ENCODE measurements at places on chromosomes 13 and 19. TPM values are rescaled to one million over a fixed set of nuclear protein-coding genes. Genes with fewer than 3 reads are reported as not detected.

GRCh38 chr19:18311502-18312091, 11.3 kb downstream of the LSM4 start:
- H3K4me3 ChIP-seq = no peak overlapping the region
- H3K27me3 ChIP-seq = no peaks in the 10 kb centered on the region
- no peak overlapping the region for H3K27ac ChIP-seq
- no peaks in the 10 kb centered on the region for H3K4me1 ChIP-seq

DNA sequence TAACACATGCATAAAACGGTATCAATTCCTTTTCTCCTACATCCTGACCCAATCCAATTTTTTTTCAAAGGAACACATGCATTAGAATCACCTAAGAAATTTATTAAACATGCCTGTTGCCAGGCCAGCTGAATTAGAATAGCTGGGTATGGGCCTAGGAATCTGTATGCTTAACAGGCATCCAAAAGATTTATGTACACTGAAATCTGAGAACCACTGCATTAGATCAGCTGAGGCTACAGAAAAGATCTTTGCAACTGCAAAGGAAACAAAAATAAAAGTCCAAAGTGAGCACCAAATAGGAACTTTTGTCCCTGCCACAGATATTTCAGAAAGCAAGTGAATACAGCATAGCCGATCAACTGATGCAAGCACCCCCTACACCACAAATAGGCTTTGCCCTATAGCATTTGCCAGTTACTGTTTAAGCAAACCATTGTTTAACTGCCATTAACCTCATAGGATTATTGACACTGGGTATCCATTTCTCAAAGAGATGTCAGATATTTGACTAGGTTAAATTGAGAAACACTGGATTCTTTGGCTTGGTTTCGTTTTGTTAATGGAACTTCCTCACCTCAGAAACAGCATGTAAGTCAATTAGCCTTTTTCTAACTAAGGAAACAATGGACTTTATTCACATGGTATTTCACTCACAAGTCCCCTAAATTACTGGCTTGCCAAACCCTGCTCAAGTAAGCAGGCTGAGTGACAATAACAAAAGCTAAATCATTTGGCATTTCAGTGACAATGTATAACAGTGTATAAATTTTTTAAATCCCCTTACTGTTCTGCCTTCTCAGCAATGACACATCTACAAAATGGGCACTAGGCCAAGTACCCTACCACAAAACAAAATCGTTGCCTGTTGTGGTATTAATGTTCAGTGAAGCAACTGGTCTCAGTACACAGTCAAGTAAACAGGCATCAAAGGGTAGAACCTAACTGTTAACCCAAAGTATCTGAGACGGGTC, 67.8 kb downstream of the SUCLA2 start:
- DNase-seq = no peak
- H3K4me1 ChIP-seq = peaks cover 22% of the 10 kb centered on the region
- no peak overlapping the region for H3K27ac ChIP-seq
- H3K36me3 ChIP-seq = peaks cover 20% of the 10 kb centered on the region

DNA sequence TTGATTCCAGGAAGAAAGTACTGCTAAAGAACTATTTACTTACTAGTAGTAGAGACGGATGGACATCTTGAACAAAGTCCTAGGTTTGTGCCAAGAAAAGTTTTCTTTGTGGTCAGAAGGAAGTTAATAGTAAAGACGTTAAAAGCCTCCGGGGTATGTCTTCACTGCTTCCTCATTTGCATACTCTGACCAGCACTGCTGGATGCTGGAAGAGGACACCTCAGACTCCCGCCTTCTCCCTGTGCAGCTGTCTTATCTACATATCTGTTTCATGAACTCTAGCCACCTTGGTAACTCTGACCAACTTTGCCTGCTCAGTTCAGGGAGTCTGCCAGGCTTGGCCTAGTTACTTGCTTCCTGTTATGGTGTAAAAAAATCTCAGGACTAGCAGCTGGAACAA, 1109.1 kb upstream of the MIR17HG start:
- H3K4me3 ChIP-seq = no peak overlapping the region
- H3K27ac ChIP-seq = no peak overlapping the region
- peak; percentile 51 for DNase-seq

DNA sequence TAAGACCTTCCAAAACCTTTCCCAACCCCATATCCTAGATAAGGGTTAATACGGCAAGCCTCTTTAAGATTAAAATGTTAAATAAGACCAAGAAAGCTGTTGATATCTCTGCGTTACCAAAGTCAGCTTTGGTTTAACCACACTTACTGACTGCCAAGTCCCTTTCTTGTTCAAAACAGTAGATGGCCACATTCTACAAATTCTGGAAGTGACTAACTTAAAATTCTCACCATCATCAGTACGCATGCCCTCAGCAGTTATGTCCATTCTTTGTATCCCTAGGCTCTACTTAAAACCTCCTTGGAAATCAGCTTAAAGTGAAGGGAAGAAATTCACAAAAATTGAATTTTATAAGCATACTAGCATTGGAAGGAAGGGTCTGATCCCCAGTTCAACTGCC, 23.6 kb downstream of the SOHLH2 start:
- H3K27me3 ChIP-seq = no peaks in the 10 kb centered on the region
- DNase-seq = no peak
- H3K27ac ChIP-seq = no peak overlapping the region
- H3K36me3 ChIP-seq = no peaks in the 10 kb centered on the region
- H3K4me3 ChIP-seq = no peak overlapping the region
- H3K4me1 ChIP-seq = no peaks in the 10 kb centered on the region

DNA sequence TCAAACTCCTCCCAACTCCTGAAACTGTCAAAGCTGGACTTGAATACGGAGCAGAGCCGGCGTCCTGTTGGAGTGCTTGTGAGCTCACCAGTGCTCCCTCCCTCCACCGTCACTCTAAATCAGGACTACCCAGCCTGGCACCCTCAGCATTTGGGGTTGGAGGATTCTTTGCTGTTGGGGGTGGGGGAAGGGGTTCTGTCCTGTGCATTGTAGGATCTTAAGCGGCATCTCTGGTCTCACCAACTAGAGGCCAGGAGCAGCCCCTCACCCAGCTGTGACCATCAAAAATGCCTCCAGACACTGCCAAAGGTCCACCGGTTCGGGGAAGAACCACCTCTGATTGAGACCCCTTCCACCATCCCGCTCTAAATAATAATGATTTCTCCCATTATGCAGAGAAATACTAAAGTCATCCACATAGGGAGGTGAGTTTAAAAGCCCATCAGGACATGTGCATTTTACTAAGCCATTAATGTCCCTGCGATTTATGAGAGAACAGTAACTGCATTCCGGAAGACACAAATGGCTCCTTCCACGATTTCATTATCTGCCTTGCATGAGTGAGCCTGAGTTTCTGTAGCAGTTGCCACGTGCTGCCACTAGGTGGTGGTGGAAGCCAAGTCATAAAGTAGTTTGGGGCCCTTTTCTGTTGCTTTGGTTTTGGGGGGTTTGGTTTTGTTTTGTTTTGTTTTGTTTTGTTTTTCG, 16.1 kb upstream of the USP29 start:
- H3K4me1 ChIP-seq = no peaks in the 10 kb centered on the region
- no peaks in the 10 kb centered on the region for H3K27me3 ChIP-seq
- H3K4me3 ChIP-seq = no peak overlapping the region
- H3K27ac ChIP-seq = no peak overlapping the region
- no peaks in the 10 kb centered on the region for H3K36me3 ChIP-seq
- peak; percentile 75 for DNase-seq

GRCh38 chr19:4531562-4532165, 3.4 kb downstream of the PLIN5 start:
- H3K27me3 ChIP-seq = peaks cover 17% of the 10 kb centered on the region
- H3K36me3 ChIP-seq = no peaks in the 10 kb centered on the region
- no peaks in the 10 kb centered on the region for H3K4me1 ChIP-seq
- no peak overlapping the region for H3K4me3 ChIP-seq
- H3K27ac ChIP-seq = no peak overlapping the region

Gene CASP14
- total RNA-seq = not detected

- no peaks in the 10 kb centered on the region for H3K36me3 ChIP-seq
- no peaks in the 10 kb centered on the region for H3K27me3 ChIP-seq
- H3K4me3 ChIP-seq = no peak overlapping the region
Observed at GRCh38 chr13:33340631-33341030, 55.1 kb upstream of the STARD13 start.
